ENCODE measurements at places on chromosomes 1 and 21.

GRCh38 chr1:207805841-207806421, 54.1 kb downstream of the CD46 start:
- peak; percentile 92 for DNase-seq

DNA sequence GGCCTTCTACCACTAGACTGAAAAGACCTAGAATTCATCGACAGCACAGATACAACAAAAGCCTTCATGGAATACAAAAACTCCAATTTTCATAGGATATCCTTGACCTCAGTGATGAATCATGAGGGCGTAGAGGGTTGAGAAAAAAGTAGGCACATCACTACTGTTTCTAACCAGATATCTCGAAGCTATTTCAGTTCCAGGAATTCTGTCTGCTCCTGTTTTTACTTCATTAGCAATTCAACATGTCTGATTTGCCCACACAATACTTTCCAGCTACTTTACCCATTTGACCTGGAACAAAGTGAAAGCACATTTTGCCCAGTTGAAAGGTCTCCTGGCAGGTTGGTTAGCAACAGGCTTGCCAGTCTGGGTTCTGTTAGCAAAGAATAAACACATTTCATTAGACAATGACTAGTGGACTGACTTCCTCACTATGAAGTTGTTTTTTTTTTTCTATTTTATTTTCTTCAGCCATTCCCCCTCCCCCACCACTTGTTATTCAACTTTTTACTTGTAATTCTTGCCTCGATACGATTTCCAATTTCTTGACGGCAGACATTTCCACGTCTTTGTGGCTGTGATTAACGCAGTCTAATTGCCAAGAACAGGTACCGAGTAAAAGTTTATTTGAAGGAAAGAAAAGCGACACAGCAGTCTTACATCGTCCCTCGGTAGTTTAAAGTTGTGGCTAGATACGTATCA, 4.0 kb upstream of the ZBTB18 start:
- peak; percentile 42 for DNase-seq

DNA sequence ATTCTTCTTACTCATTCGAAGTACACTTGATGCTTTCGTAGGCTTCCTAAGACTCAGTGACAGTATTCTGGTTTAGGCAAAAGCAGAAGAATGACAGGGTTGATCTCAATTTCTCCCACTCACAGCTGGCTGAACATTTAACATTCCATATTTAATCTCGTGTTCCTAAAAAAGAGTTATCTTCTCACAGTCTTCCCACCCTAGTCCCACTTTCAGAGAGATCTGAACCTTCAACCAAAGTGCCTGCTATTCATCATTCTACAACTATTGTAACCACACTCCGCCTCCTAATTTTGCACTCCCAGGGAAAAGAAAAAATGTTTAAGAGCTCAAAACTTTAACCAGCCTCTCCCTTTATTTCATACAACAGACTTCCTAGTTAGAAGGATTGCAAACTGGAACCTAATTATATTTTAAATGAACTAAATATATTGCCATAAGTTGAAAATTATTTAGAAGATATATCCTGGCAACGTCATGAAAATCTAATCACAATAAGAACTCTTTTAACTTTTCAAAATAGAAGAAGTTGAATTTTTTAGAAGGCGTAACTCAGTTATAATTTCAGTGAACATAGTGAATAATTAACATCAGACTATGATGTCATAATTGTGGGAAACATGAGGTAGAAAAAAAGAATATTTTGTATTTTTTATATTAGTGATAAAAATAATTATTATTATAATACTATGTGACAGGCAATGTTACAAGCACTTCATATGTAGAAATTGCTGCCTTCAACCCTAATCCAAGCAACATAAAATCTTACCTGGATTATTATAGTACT, 540.9 kb upstream of the ADGRL2 start:
- no peak for DNase-seq

DNA sequence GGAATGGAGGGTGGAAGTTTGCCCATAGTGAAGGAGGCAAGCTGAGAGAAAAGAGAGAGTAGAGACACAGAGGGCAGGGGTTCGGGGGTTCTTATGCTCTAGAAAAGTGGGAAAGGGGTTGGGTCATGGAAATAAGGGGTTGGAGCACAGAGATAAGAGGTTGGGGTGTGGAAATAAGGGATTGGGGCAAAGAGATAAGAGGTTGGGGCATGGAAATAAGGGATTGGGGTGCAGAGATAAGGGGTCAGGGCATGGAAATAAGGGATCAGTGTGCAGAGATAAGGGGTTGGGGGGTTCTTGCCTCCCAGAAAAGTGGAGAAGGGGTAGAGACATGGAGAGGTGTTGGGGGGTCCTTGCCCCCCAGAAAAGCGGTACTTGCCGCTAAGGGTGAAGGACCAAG, 56.2 kb downstream of the SFPQ start:
- no peak for DNase-seq

GRCh38 chr21:41560661-41561158, 52.8 kb upstream of the TMPRSS2 start:
- no peak for DNase-seq

- DNase-seq = peak; percentile 7
Measured at GRCh38 chr1:53681977-53682685, 56.8 kb downstream of the GLIS1 start.

DNA sequence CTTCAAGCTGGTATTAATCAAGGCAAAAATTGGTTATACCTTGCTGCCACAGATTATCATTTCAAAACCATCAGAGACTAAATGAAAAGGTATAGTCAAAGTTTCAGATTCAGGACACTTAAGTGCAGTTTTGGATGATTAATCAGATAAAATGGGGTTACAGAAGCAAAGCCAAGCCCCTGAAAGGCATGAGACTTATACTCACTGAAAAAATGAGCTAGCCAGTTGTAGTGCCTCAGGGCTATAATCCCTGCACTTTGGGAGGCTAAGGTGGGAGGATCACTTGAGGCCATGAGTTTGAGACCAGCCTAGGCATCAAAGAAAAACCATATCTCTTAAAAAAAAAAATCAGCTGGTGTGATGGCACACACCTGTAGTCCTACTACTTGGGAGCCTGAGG, 15.2 kb downstream of the LRRC40 start:
- DNase-seq = no peak

- DNase-seq = no peak
Measured at GRCh38 chr1:50419192-50419906, 3.9 kb downstream of the DMRTA2 start.

- no peak for DNase-seq
Measured at GRCh38 chr1:14300991-14301703, 297.3 kb upstream of the KAZN start.

- peak; percentile 95 for DNase-seq
Measured at GRCh38 chr1:94926915-94927404, at the start of gene CNN3. CNN3 (minus strand) TSS chr1:94927110; CDS start chr1:94926894, 216 bp downstream.

DNA sequence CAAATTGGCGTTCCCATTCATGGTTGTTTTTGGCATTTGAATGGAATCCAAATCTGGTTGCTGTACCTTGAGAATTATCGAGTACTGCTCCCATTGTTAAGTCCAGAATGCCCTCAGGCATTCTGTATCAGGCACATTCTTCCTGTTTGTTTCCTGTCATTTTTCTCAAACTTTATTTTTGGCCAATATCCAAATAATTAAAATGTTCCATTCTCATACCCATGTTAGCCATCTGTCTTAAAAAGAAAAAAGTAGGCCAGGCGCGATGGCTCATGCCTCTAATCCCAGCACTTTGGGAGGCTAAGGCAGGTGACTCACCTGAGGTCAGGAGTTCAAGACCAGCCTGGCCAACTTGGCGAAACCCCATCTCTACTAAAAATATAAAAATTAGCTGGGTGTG, 29.3 kb upstream of the SHISA4 start:
- no peak for DNase-seq

DNA sequence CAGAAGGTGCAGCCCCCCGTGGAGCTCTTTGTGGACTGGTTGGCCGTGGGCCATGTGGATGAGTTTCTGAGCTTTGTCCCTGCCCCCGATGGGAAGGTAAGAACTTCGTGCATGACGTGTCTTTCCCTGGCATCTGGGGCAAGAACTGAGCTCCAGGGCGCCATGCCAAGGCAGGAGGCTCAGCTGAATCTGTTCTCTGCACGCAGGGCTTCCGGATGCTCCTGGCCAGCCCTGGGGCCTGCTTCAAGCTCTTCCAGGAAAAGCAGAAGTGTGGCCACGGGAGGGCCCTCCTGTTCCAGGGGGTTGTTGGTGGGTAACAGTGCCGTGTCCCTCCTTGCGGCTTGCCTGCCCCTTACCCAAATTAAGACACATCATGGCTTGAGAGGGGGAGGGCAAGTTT, 27.7 kb downstream of the PADI3 start:
- DNase-seq = peak; percentile 94

GRCh38 chr1:8342325-8342724, 24.4 kb downstream of the SLC45A1 start:
- no peak for DNase-seq

DNA sequence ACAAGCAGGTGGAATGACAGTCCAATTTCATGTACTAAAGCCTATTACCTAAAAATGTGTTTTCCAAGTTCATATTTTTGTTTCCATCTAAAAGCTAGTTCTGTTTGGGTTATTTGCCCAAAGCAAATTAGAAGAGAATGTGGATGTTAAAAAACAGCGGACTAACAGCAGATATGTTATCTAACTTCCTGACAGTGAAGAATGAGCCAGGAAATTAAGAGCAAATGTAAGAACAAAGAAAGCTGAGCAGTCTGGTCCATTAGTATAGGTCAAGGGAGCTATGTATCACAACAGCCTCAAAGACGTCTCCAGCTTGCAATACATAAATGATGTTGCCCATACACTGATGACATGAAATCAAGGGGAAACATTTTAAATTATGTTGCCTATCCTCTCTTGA, 145.5 kb upstream of the PLD5 start:
- no peak for DNase-seq

GRCh38 chr1:175978476-175978875, 228.6 kb downstream of the COP1 start:
- DNase-seq = no peak

DNA sequence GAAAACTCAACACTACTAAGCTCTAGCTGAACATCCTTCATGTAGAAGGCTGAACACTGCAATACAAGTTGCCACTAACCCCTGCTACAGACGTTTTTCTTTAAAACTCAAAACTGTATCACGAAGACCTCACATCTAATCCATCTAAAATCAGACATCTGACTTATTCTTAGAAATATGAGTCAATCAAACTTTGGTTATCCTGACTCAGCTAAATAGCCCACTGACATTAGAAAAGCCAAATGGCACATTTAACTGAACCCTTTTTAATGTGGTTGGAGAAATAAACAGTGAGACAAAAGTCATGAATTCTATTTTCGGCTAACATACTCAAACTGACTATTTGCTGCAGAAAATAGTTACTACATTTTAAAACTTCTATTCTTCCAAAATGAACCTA, 35.6 kb downstream of the WLS start:
- DNase-seq = no peak

- no peak for DNase-seq
Measured at GRCh38 chr21:16537501-16537900, 807.7 kb downstream of the USP25 start.

- DNase-seq = no peak
Measured at GRCh38 chr1:235124111-235124510, 4.5 kb downstream of the TOMM20 start.

DNA sequence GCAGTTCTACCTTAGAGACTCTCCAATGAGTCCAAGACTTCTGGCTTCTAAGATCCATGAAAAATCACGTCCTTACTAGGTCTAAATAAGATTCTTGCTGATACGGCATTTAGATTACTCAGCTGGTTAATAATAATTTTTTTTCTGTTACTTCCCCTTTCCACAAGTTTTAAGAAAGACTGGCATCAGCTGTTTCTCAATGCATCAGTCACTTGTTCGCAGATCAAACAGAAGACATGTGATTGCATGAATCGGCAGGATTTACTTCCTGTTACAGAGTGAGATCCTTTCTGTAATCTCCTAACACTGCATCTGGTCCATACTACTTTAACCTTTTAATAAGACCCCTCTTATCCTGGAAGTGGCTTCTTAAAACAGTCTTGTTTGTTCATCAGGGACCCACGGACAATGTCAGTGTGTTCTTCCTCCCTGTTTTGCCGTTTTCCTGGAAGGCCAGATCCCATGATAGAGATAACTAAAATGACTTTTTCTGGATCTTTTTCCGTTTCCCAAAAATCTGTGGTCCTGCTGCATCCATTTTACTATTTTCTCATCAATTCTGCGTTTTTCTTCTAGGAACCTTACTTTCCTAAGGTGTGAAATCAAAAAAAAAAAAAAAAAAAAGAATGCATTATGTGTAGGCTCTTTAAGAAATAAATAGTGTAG, 6.1 kb downstream of the NPL start:
- no peak for DNase-seq

DNA sequence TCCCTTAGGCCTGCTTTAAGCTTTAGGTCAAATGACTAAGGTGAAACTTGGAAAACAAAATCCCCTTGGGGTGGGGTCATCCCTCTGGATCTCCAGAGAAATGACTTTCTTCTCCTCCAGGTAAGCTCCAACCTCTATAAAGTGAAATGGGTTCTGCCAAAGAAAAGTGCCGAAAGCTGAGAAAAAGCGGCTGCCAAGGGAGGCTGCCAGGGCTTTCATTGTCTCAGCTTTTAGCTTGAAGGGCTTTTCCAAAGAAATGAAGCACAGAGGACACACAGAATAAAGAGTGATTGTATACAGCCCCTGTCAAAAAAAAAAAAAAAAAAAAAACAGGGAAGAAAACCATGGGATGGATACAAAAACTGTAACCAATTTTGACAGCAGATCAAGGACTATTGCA, 126.9 kb downstream of the TGFBR3 start:
- no peak for DNase-seq

GRCh38 chr21:43740497-43741156, 21.7 kb downstream of the PDXK start:
- DNase-seq = peak; percentile 61

DNA sequence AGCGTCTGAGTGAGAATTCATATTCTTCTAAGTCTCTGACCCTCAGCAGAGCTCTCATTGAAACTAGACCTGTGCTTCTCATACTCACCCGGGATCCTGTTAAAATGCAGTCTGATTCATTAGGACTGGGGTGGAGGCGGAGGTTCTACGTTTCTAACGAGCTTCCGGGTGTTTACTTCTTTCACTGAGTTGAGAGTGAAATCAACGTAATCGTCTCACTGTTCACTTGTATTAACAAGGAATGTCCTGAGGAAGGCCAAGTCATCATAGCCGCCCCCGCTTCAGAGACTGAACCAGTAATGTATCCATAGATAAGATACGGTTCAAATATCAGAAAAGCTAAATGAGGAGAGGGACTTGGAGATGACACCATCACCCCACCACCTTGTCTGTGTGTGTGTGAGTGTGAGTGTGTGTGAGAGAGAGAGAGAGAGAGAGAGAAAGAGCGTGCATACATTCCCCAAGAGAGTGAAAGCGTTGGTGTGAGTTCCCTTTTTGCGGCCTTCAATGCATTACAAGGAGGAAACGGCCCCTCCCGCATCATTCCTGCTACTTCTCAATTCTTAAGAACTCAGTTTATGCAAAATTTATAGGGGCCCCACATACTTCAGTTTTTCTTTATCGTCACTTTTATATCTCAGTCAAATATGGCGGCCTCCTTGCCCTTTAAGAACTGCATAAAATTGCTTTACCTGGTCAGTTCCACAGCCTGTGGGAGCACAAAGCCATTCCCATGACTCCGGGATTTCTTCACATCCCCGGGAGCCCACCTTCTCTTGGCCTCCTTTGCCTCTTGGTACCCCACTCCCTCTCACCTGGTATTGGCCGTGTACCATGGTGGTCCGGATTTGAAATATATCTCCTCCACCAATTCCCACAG, 19.8 kb downstream of the KMO start:
- no peak for DNase-seq
